ENCODE measurements at places on chromosomes 3 and 15.

DNA sequence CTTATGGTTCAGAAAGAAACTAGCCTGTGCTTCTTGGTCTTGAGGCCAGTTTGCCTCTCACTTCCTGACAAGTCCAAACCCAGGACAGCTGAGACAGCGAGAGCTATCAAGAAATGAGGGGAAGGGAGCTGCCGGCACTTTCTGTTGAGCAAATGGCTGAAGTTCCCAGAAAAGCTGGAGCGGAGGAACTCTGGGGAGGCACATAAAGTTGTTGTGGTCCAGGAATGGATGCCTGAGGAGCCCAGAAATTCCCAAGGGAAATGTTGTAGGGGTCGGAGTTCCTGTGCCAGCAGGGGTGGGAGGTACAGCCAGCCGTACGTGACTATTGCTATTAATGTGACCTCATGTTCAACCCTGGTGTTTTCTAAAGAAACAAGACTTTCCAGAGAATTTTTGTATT, 98.8 kb upstream of the TNFAIP8L3 start:
- no peak for DNase-seq

DNA sequence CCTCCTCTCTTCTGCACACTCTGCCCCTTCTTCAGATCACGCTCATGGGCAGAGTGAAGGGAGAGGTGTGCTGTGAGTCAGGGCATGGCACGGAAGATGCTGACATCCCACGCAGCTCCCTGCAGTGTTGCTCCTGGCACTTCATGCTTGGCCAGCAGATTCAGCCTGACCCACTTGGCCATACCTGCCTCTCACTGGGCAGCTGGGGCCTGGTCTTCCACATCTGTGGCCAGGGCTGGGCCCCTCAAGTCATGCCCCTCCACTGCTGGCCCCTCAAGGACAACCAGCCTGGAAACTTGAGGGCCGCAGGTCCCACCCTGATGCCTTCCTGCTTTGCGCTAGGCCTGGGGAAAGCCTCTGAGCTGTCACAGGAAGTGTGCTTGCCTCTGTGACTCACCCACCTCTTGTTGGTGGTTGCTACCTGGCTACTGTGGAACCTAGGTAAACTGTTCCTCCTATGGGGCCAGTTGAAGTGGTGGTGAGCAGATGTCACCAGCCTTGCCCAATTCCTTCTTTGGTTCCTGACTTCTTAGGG, 48.7 kb downstream of the BSN start:
- no peak for DNase-seq

DNA sequence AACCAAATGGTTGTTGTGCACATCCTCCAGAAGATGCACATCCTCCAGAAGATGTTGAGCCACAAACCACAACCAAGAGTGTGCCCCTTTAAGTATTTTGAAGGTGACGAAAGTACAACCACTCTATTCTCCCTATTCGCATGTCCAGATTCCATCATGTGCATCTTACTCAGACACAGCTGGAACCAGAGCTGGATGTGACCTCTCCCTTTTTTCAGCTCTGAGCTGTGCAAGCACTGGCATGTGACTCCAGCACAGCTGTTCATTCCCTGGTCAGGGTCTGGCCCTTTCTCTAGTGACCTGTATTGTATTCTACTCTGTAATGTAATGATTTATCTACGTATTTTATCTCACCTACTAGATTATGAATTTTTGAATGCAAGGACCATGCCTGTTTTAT, 29.3 kb upstream of the DLG1 start:
- no peak for DNase-seq

GRCh38 chr3:156860873-156861272, 34.7 kb downstream of the LEKR1 start:
- DNase-seq, result no peak

- no peak for DNase-seq
These were observed 25.0 kb downstream of the CRYGS start for GRCh38 chr3:186519021-186519658.
